ENCODE measurements at places on chromosomes 2 and 18.

DNA sequence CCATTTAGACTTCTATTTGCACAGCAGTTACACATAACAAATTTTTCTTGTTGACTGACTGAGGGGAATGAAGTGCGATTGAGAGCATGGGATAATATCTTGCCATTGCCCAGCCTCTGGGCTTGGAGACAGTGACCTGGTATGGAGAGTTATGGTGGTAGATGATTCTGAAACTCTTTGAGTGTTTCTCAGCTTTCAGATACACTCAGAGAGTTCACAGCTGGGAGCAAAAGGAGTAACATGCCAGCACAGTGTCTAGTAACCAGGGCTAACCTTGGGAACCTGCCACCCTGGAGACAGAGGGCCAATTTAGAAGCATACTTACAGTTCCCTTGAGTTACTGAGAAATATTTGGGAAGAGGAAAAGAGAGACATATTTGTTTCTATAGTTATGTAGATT is 1099.3 kb upstream of the CELF4 start:
- DNase-seq = no peak

DNA sequence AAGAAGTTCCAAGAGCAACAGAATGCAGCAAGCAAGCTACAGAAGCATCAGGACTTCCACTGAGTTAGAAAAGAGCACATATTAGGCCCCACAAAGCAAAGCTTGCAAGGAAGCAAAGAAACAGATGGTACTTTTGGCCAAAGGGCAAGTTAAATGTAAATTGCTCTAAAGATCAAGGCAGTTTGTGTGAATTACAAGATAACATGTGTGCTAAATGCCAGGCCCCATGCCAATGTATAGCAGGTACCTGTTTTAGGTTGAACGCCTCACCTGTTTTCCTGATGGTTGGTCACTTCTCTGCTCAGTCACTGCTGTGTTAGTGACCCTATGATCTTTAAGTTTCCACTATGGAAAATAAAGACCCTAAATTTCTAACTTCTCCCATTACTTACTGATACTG is 606.5 kb upstream of the GYPC start:
- no peak for DNase-seq

DNA sequence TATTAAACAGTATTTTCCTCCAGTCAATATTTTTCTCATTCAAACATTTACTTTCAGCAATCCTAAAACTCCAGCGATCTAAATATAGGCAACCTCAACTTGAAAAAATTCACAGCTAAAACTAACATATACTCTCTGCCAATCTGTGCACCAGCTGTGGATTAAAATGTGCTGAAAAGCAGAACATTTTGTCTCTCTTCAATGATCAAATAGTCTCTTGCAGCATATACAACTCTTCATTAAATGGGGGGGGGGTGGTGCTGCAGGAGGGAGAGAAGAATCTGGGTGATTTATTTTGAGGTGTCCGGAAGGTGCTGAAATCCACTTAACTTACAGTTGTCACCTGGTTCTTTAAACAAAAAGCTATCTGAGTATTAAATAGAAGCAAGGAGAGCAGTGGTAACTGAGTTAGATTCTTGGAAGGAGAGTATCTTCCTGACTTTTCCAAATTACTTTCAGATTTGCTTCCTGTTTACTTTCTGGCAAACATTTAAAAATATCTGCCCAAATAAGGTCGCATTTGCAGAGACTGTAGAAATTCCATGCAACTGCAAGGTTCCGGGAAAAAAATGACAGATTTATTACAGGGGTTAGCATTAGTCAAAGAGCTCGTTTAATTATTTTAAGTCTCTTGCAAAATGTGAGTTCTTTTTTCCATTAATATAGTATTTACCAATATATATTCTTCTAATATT is 904.7 kb upstream of the ACVR2A start:
- no peak for DNase-seq

- no peak for DNase-seq
Observed at GRCh38 chr2:108382196-108382595, 4.4 kb downstream of the SULT1C4 start.
